Stimulated activated CD4-positive, alpha-beta T cell treated with anti-CD3 and anti-CD28 coated beads, Interleukin-15, amount 100 ng/mL, for 1 hour (primary cell): ENCODE measurements at places on chromosomes 16 and 17.

- no peak for DNase-seq
Measured at GRCh38 chr16:81514568-81515258, 70.1 kb downstream of the CMIP start.

- no peak for DNase-seq
Measured at GRCh38 chr16:57807252-57807967, 5.1 kb upstream of the KIFC3 start.

GRCh38 chr17:40525294-40525693, 23.9 kb upstream of the TNS4 start:
- no peak for DNase-seq

GRCh38 chr17:74493331-74493833, 26.9 kb downstream of the CD300A start:
- DNase-seq: peak; percentile 56

GRCh38 chr16:49634235-49635008, 221.5 kb downstream of the ZNF423 start:
- no peak for DNase-seq

GRCh38 chr17:41771389-41772206, 14.9 kb downstream of the JUP start:
- no peak for DNase-seq

DNA sequence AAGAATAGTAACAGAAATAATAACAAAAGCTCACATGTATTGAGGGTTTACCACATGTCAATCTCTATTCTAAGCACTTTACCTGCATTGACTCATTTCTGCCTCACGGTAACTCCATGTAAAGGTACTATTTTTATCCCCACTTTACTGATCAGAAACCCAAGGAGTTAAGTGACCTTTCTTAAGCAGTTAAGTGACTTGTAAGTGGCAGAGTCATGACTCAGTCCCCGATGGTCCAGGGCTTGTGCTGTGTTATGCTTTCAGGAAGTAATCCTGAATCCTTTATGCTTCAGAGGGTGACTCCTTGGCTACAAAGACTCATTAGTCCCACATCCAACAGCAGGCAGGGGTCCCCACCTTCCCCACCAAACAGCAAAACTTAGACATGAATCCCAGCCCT, 66.5 kb downstream of the MRM1 start:
- DNase-seq: no peak

DNA sequence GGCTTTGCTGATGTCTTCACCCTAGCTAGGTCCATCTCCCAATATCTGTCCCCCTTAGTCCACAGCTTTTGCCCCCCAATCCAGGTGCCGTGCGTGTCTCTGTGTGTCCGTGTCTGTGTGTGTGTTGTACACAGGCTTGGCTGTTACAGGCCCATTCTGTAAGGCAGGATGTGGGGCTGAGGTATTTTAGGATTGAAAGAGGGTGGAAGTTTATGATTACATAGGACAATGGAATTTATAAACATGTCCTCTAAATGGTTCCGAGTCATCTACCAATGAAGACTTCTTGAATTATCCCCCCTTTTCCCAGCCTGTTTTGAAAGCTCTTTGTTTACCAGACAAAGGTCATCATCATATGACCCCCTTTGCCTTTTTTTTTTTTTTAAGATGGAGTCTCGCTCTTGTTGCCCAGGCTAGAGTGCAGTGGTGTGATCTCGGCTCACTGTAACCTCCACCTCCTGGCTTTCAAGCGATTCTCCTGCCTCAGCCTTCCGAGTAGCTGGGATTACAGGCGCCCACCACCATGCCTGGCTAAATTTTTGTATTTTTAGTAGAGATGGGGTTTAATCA, 21.9 kb downstream of the ACE start:
- no peak for DNase-seq

- no peak for DNase-seq
Measured at GRCh38 chr17:10585529-10585928, 36.1 kb upstream of the MYH2 start.

DNA sequence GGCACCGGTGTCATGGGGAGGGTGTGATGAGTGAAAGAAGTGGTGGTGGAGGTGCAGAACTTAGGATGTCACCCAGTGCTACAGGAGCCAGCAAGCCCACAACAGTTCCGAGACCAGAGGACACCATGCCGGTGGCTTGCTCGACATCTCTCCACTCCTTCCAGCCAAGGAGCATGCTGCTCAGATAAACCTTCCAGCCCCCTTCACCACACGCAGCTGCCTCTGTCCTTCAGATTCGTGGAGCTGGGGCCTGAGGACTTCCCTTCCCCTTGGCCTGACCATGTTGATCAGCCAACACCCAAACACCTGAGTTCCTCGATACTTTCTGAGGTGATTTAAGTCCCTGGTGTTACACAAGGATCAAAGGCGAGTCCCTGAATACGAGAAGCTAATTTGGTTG, 188.8 kb upstream of the FOXF1 start:
- no peak for DNase-seq

- no peak for DNase-seq
Measured at GRCh38 chr17:67411397-67411796, 34.3 kb downstream of the PITPNC1 start.
